ENCODE measurements at places on chromosomes 2 and 18. TPM values are rescaled to one million over a fixed set of nuclear protein-coding genes. Genes with fewer than 3 reads are reported as not detected.

GRCh38 chr2:174606336-174606735 lies 8.7 kb upstream of the WIPF1 start:
- DNase-seq: no peak

The CCDC74B gene
- 13.8 TPM for total RNA-seq

DNA sequence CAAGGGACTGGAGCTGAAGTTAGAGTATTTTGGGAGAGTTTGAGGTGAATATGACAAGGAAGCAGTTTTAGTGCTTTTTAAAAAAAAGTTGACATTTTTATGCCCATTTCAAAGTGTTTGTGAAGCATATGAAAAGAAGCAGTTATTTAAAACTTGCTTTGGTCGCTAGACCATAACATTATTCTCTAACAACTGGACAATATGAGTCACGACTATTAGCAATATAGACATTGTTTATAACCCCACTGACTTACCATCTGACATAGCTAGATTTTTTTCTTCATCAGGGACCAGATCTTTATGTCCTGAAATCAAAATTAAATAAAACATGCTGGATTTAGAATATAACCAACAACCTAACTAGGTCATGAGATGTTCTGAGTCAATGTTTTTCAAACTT lies 22.6 kb upstream of the DYTN start:
- DNase-seq: no peak

DNA sequence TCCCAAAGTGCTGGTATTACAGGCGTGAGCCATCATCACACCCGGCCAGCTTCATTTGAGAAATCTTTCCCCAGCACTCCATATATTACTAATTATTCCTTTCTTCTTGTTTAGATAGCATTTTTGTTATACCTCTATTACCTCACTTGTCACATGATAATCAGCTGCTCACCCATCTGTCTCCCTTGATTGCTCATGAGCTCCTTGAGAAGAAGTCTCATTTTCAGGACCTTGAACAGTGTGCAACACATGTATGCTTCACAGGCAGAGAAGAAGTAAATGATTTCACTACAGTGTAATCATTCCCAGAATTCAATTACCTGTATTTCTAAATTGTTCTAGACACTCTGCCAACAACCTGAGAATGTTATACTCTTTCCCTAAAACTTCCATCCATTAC lies 6.2 kb downstream of the PAIP2B start:
- DNase-seq: no peak

DNA sequence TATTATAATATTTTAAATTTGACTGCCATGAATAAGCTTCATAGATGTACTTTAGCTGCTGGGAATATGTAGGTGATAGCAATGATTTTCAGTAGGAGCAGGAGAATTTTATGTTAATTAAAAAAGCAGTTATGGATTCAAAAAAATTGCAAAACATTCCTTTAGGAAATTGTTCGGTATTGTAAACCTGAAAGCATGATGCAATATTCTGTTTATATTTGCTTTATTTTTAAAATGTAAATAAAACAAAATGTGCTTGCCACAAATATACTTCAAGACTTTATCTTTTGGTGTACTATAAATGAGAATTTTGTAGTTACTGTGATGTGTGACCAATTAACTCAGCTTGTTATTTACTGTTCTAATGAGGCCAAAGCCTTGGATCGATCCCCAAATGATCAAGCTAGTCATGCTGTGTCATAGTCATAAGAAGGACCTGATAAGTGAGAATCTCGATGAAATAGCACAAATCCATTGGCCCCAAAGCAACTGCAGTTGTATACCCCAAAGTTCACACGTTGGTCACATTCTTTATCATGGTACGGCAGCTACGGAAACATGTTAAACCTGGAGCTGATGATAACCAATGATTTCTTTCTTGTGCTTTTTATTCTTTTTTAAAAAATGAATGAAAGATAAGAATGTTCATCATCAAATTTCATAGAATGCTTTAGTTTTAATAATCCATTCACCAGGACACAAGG lies 23.6 kb upstream of the ATIC start:
- no peak for DNase-seq

DNA sequence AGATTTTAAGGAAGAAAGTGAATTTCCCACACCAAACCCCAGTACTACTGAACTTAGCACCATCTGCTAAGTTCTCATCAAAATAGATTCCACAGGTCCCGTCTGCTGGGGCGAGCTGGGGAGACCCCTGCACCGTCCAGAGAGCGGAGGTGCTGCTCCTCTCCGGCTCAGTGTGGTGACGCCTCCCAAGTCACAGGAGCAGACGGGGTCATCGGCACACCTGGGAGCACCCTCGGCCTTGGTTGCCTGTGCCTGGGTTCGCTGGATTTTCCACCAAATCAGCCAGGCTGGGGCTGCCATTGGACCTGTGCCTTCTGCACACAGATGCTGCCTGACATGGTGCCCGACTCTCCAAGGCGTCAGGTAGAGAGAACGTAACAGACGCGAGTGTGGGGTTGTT lies 141.3 kb downstream of the PXDN start:
- DNase-seq: no peak

DNA sequence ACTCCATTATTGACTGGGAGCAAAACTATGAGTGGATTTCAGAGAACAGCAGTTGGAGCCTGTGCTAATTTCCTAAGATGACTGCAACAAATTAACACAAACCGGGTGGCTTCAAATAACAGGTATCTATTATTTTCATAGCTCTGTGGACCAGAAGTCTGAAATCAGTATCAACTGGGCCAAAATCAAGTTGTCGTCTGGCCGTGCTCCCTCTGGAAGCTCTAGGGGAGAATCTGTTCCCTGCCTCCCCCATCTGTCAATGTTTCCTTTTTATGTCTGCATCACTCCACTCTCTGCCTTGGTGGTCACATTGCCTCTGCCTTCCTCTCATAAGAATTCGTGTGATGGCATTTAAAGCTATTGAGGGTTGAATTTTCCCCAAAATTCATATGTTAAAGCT lies 269.8 kb downstream of the TMX3 start:
- DNase-seq: no peak

- peak; percentile 87 for DNase-seq
Observed at GRCh38 chr2:229714080-229714735, at the start of gene DNER. Gene DNER, minus strand, starts transcription at chr2:229714555. Its CDS starts 132 bp downstream, at chr2:229714423.

DNA sequence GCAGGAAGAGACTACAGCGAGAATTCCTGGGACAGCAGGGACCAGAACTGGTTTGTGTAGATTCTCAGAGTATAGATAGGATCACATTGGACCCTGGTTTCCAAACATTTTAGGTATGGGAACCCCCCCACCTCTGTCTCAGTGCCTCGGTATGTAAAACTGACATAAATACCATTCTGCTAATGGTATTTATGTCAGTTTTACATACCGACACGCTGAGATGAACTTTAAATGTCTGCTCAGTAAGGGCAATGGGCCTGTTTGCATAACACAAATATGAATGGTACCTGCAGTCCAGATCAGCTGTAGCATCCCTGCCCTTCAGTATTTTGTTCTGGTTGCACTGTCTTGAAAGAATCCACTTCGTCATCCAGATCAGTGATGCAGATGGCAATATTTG lies 73.2 kb downstream of the WDSUB1 start:
- DNase-seq: no peak

The MC4R gene
- total RNA-seq: 0.15 TPM

- DNase-seq: no peak
Observed at GRCh38 chr2:42368817-42369531, 8.0 kb upstream of the COX7A2L start.

- no peak for DNase-seq
Observed at GRCh38 chr18:25813110-25813509, 277.3 kb downstream of the SS18 start.

The KCTD1 gene
- total RNA-seq: 17.1 TPM

DNA sequence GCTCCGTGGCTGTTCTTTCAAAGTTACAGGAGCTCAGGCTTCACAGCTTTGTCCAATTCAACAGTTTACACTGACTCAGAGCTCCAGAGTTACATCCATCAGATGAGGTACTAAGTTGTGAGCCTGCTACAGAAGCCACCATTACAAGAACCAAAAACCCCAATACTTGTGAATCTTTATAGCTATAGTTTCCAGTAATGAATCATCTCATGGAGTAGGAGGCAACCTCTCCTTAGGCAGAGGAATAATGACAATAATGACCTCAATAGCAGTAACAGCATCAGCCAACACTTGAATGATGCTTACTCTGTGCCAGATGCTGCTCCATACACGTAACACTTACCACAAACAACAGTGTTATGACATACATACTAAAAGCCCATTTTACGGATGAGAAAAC lies 3.6 kb downstream of the ZC3H8 start:
- DNase-seq: no peak

The RNASEH1 gene
- 28.2 TPM for total RNA-seq

DNA sequence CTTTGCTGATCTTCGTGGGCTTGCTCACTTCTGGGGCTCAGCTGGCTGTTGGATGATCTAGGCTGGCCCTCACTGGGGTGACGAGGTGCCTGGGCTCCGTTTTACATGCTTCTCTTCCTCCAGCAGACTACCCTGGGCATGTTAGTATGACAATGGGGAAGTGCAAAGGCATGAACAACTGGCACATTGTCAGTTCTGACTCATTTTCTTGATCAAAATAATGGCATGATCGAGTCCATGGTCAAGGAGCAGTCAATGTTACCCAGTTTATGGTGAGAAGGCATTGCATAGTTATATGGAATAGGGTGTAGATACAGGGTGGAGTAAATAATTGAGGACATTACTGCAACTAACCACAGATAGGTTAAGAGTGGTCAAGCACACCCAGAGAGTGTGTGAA lies 10.0 kb upstream of the UPP2 start:
- DNase-seq: no peak

GRCh38 chr2:15652801-15653200 lies 61.1 kb downstream of the DDX1 start:
- no peak for DNase-seq

DNA sequence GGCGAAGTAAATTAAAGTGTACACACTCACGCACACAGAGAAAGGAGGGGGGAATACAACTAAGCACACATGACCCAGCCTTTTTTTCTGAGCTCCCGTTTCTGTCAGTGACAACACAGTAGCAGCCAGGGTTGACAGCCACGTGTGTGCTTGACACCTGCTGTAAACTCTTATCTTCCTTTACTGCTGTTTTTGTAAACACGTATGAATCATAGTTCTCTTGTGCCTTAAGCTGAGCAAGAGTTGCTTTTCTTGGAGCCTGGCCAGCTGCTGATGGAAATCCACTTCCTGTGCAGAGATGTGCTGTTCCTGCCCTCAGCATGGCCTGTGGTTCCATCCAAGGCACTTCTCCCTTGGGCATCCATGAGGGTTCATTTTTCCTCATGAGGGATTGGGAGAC lies 561.9 kb downstream of the GALR1 start:
- DNase-seq: no peak

- no peak for DNase-seq
Observed at GRCh38 chr2:181371782-181372645, 85.2 kb upstream of the ITGA4 start.

GRCh38 chr2:38500283-38500634 lies 102.5 kb downstream of the HNRNPLL start:
- DNase-seq: no peak

The PRSS56 gene
- total RNA-seq: not detected

DNA sequence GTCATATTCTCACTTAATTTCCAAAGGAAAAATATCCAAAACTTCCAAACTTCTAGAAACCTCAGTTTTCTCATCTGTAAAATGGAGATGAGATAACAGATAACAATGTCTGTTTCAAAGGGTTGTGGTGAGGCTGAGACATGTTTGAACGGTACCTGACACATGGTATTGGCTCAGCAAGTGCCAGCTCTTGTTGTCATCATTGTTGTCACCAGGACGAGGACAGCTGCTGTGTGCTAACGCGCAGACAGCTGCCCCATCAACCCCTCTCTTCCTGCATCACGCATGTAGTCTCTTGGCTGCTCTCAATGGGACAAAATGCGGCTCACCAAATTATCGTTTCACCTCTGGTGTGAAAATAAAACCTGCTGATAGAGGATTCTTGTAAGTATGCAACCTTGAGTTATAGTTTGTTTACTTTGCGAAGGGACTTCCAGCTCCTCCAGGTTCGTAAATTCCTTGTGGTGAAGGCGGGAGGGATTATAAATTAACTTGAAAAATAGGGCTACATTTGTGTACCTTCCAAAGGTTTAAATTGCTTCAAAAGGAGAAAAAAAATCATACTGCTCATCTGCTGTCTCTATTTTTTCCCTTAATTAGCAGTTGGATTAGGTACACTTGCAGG lies 605.4 kb downstream of the BCL11A start:
- DNase-seq: no peak
